ENCODE measurements at places on chromosomes 6 and 20.

DNA sequence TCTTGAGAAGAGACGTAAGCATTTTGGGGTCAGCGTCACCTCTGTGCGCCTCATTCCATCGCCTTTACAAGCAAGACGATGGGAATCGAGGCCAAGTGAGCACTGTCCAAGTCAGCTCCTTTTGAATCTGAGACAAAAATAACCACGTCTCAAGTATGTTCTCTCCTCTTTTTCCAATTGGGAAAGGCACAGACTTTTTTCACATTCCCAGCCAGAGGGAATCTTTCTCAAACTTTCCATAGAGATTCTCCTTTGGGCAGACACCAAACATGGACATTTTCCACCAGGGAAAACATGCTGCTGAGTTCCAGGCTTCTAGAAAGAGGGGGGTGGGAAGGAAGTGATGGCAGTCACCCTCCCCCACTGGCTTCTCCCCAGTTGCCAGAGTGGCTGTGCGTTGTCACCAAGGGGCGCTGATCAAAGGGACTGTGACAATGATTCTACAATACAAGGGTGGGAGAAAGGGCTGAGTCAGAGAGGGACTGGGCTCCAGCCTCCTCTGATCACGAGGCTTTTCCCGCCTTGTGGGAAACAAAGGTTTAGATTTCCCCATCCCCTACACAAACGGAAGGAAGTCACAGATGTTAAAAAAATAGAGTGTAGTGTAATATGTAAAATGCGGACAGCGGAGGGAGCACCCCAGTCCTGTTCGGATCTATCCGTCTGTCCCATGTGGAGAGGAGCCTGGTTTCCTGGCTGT, 281.9 kb upstream of the RNF24 start:
- DNase-seq, result no peak

- no peak for DNase-seq
Observed at GRCh38 chr6:157559201-157559756, 178.3 kb downstream of the ZDHHC14 start.

DNA sequence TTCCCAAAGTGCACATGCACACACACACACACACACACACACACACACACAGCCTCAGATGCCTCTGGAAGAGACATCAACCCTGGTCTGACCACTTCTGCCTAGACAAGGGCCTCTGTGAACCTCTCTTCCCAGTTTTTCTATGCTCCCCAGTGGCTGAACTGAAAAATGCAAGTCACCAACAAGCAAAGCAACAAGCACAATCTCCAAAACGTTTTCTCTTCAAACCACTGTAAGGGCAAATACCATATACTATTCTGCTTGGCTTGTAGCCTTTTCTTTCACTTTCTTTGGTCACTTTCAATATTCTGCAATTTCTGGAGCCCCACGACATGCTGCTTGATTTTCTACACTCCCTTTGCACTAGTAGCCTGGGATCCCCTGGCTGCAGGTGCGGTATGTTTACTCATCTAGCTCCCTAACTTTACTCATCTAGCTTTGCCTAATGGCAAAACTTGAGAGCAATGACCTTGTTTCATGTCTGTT, 121.4 kb upstream of the DST start:
- no peak for DNase-seq

DNA sequence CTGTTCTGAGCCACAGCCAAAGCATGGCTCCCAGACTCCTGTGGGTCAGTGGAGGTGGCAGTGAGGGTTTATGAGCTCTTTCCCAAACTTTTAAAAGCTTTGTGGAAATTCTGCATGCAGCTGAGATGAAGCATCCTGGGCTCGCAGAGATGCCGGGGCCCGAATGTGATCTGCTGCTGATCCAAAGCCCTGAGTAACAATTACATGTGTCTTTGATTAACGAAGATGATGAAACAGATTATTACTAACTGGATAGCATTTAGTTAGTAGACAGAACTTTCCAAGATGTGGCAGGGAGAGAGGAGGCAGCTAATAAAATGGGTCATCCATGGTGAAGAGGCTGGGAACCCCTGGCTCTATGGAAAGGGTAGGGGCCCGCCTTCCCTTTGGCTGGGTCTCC, 43.9 kb upstream of the MDFI start:
- no peak for DNase-seq

DNA sequence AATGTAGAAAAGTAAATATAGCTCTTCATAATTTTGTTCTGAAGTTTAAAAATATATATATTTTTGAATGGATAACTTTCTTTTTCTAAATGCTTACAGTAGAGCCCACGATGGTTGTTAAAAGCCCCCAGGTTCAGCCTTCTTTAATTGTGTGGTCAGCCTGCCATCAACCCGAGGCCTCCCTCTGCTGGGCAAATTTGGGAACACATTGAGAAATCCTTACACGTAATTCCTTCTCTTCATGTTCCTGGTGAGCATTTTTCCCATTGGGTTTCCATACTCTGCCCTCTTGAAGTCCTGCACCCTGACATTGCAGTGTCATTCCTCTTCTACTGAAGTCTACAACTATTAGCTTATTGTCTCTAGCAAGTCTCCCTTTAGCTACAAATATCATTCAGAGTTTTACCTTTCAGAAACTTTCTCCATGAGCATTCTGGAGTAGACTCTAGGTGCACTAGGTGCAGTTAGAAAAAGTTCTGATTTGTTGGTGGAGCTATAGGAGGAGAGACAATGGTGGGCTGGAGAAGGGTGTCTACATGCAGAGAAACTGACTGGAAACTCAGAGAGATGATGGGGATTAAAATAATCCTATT, 40.6 kb downstream of the TRIM38 start:
- peak; percentile 31 for DNase-seq

DNA sequence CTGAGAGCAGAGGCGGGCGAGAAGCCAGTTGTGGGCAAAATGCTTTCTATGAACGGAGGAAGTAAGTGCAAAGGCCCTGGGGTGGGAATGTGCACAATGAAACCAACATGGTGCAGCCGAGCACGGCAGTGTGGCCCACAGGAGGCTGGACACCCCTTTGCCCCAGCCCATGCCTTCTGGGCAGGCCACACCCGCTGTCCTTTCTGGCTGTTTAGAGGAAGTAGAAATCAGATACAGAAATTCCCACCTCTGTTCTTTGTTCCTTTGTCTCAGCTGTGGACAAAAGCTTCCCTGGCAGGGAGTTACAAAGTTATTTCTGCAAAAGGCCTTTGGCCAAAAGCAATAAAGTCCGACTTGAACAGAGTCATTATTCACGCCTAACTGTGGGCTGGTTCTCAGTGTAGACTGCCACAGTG, 11.9 kb downstream of the SULF2 start:
- no peak for DNase-seq

GRCh38 chr6:39790772-39791171, 1.4 kb upstream of the DAAM2 start:
- DNase-seq, result no peak

DNA sequence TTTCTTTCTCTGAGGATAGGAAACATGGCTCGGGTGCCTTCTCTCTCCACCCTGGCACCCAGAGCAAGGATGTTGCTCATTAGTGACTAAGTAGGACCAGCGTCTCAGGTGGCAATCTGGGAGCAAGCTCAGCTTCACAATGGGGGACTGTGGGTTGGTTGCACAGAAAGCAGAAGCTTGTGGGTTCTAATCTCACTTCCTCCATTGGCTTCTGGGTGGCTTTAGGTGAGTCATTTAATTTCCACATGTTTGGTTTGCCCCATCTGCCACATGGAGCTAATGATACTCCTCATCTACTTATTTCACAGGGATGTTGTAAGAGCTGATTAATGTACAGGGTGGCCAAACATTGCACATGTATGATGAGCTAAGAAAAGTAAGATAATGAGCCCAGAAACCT, 54.8 kb upstream of the AKIRIN2 start:
- peak; percentile 29 for DNase-seq

All from activated T-cell treated with anti-CD3 and anti-CD28 coated beads for 24 hours (primary cell).